Ascending aorta (tissue), 2 donors: ENCODE measurements at places on chromosomes 16 and 17.
A peak's percentile ranks its signal among the peaks of the same experiment; 100 is the strongest.

DNA sequence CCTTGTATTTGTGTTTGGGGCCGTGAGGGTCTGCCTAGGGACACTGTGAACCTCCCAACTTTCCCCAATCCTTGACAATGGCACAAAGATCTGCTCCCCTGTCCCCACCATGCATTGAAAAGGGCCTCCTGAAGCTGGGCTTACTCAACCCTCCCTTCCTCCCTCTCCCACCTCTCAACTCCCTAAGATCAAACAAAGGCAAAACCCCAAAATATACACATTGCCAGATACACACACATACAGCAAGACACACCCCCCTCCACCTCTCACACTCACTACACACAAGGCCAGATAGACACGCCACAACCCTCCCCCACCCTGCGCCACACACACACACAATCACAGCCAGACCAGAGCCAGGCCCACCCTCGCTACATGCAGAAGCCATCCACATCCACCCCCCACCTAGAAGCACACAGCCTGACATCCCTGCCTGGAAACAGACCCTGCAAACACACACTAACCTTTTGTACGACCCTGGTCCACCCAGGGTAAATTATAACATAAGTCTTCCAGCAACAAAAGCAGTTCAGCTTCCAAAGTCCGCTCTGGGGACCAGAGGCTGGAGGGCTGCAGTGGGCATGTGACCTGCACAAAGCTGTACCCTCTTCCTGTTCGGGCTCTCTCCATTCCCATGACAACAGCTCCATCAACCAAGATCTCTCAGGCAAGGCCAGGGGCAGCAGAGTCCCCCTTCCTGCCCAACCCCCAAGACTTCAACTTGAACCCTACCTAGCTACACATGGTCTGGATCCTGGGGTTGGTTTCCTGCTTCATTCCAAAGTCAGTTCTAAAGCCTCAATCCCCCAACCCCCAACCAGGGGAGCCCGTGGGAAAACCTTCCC is 1.9 kb downstream of the PCGF2 start:
- DNase-seq: peak; percentile 50

GRCh38 chr17:49213399-49213798 is 2.9 kb downstream of the ABI3 start:
- DNase-seq: no peak

DNA sequence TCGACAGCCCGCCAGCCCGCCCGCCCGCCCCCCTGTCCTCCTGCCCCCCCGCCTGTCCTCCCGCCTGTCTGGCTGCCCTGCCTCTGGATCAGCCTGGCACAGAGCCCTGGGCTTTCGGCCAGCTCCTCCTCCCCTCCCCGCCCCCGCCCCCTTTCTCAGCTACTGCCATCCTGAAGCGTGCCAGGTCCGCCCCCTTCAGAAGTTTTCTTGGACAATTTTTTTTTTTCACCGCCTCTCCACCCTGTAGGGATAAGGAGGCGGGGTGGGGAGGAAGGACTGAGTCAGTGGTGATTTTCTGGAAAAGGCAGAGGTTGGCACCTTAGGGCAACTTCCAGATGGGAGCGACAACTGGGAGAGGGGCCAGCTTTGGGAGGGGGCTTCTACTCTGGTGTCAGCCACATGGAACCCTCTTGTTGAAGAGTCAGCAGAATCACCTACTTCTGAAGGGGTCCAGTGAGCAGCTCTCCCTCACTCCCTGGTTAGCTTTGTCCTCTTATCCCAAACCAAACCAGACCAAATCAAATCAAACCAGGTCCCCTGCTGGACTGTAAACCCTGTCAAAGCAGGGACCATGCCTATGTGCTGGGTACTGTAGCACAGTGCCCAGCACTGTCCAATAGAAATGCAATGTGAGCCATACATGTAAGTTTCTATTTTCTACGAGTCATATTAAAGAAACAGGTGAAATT is 19.7 kb downstream of the IGF2BP1 start:
- no peak for DNase-seq

- no peak for DNase-seq
Observed at GRCh38 chr17:7838090-7839075, 4.4 kb downstream of the KDM6B start.

- DNase-seq: peak; percentile 51
Observed at GRCh38 chr17:39236450-39236927, 10.7 kb upstream of the STAC2 start.

DNA sequence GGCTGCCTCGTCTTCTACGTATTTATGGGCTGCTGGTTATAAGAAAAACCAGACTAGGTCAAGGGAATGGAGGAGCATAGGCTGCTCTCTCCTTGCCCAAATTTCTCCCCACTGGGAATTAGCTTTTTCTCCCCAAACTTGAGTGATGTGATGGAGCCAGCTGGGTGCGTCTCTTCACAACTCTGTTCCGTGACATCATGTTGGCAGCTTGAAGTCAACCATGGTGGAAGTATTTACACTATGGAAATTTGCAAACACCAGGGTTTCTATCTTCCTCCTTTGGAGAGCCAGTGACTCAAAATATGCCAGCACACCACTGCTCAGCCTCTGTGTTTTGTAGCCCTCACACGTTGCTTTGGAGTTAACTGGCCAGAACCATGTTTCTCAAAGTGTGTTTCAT is 78.1 kb downstream of the OR1D5 start:
- no peak for DNase-seq

DNA sequence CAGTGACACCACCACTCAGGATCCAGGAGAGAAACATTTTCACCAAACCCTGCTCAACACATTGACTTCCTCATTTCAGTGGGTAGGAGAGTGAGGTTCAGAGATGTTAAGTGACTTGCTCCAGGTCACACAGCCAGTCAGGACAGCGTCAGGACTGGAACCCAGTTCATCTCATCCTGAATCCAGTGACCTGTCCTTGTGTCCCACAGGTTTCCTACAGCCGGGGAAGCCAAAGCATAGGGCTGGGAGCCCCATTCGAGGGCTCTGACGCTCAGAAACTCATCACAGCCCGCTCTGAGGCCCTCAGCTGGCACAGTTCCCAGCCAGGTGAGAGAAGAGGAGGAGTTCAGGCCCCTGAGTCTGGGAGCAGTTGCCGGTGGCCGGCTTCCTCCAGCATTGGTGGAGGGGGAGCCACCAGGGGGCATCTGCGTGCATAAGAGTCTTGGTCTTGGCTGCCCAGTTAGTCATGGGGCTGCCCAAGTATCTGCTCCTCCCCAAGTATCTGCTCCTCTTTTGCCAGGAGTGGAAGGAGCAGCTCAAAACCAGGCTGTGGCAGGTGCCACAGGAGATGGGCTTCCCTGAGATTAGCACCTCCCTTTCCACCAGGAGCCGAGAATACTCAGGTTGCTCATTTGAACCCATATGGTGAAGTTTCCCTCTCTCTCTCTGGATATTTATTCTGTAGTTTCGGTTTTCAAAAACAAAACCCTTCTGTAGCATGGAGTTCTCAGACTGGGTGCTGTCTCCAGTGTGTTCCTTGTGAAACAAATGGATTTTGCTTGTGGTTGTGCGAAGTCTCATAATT is 56.0 kb downstream of the TNFRSF13B start:
- no peak for DNase-seq

- no peak for DNase-seq
Observed at GRCh38 chr16:927931-928330, 42.9 kb downstream of the LMF1 start.
